ENCODE measurements at places on chromosomes 1 and 21.

- DNase-seq: no peak
These were observed 67.1 kb downstream of the RWDD3 start for GRCh38 chr1:95301091-95301490.

DNA sequence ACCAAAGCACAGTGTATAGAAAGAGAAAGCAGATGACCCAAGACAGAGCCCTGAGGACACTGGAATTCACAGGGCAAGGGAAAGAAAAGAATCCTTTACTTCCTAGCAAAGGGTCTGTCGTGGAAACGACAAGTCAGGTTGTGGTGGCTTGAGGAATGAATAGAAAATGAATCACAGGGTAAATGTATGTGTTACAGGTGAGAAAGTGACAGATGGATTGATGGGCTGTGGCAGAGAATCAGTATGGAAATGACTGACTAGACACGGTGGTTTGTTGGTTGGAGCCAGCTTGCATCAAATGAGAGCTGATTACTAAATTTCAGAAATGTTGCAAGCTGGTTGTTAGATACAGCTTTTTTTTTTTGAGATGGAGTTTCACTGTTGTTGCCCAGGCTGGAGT is 46.9 kb downstream of the PTP4A2 start:
- DNase-seq: no peak

DNA sequence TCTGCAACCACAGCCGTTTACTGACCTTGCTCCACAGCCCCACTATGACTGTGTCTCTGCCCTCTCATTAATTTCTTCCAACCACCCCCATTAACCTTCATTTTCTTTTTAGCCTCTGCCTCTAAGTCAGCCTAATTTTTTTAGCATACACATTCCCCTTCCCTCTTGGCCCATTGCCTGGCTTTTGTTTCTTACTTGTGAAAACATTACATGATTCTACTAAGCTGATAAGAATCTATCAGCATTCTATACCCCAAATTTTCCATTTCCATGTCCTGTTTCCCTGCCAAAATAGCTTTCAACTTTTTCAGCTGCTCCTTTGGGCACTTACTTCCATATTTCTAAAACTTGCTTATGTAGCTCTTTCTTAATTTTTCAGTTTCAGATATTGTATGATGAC is 79.8 kb downstream of the PCP4 start:
- DNase-seq: no peak

DNA sequence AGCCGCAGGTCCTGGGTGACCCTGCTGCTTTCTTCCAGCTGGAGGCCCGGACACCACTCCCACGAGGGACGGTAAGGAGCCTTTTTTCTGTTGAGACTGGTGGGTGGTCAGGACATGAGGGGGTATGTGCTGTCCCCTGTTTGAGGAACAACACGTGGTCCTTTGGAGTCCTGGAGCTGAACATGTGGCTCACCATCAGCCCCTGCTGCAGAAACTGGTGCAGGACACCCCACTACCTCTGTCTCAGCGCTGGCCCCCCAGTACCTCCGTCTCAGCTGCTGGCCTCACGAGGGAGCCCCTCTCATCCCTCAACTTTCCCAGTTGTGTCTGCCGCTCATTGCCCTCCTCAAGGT is 34.7 kb downstream of the SLC19A1 start:
- no peak for DNase-seq

- DNase-seq: no peak
These were observed 17.3 kb downstream of the PDPN start for GRCh38 chr1:13600762-13601453.

DNA sequence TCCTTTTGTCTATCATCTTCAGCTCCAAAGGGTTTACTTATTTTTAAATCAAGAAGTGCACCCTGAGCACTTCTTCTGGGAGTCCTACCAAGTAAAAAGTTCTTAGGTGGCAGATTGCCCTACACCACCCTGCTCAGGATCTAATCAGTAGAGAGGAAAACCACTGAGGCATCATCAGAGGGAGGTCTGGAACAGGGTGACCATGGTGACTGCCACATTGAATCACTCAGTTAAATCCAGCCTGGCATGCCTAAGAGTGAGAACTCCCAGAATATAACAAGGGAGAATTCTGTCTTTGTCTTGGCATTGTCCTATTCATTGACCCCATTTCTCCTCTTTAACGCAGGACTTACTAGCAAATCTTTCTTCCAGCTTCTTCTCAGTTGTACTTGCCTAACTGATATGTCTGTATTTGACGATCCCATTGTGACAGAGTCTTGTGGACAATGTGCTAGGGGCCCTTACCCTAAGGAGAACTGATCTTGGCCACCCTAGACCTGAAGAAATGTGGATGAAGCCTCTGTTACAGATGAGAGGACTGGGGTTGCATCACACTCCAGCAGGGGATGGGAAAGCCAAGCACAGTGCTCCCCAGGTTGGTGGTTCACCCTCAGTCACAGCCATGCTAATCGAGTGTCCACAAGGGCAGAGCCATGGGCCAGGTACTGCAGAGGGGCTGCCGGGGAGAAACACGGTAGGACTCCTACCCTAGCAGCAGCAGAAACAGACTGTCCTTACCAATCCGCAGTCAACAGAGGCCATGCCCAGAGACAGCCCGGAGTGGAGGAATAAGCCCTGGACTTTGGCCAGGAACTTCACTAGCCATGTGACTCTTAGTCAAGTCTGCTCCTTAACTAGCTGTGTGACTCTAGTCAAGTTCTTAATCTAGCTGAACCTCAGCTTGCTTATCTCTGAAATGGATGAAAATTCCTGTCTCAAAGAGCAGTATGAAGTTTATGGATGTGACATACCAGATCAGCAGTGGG is 15.4 kb downstream of the PKP1 start:
- DNase-seq: no peak

DNA sequence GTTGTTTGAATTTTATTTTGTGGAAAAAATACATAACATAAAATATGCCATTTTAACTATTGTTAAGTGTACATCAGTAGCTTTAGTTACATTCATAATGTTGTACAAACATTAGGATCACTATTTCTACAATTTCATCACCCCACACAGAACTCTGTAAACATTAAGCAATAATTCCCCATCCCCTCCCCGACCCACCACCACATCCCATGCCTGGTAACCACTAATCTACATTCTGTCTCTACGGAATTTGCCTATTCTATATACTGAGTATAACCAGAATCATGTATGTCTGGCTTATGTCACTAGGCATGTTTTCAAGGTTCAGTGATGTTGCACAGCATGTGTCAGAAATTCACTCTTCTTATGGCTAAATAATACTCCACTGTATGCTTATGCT is 47.7 kb downstream of the CDC42BPA start:
- no peak for DNase-seq

DNA sequence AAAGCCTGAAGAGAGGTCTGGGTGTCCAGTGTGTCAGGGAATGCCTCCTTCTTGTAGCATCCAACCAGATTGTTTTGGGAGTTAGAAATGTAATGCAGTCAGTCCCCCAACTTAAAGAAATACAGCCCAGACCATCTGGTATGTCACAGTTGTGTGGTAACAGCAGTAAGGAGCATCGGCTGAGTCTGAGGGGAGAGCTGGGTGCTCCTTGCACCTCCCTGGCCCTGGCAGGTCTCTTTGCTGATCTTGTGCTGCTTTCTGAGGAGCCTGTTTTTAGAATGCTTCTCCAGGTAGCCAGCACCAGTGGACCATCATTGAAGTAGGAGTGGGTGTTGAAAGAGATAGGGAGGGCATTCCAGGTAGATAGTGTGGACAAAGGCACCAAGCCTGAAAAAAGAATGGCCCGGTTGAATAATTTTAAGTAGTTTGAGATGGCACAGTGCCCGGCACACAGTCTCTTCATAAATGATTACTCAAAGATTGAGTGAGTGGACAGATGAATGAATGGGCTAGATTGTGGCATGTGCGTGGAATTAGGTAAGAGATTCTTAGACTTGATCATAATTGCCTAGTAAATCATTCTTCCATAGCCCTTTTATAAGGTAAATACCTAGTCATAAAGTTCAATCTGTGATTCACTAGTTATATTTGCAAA is 46.5 kb downstream of the LAMC1 start:
- DNase-seq: no peak

DNA sequence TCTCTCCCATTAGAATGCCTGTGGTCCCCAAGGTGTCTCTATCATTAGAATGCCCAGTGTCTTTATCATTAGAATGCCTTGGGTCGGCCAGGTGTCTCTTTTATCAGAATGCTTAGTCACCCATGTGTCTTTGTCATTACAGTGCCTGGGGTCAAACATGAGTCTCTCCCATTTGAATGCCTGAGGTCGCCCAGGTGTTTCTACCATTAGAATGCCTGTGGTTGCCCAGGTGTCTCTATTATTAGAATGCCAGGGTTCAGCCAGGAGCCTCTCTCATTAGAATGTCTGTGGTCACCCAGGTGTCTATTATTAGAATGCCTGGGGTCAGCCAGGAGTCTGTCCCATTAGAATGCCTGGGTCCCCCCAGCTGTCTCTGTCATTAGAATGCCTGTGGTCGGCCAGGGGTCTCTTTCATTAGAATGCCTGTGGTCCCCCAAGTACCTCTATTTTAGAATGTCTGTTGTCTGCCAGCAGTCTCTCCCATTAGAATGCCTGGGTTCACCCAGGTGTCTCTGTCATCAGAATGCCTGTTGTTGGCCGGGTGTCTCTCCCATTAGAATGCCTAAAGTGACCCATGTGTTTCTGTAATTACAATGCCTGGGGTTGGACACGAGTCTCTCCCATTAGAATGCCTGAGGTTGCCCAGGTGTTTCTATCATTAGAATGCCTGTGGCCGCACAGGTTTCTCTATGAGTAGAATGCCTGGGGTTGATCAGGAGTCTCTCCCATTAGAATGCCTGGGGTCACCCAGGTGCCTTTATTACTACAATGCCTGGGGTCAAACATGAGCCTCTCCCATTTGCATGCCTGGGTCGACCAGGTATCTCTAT is 57.1 kb downstream of the RNF187 start:
- no peak for DNase-seq

DNA sequence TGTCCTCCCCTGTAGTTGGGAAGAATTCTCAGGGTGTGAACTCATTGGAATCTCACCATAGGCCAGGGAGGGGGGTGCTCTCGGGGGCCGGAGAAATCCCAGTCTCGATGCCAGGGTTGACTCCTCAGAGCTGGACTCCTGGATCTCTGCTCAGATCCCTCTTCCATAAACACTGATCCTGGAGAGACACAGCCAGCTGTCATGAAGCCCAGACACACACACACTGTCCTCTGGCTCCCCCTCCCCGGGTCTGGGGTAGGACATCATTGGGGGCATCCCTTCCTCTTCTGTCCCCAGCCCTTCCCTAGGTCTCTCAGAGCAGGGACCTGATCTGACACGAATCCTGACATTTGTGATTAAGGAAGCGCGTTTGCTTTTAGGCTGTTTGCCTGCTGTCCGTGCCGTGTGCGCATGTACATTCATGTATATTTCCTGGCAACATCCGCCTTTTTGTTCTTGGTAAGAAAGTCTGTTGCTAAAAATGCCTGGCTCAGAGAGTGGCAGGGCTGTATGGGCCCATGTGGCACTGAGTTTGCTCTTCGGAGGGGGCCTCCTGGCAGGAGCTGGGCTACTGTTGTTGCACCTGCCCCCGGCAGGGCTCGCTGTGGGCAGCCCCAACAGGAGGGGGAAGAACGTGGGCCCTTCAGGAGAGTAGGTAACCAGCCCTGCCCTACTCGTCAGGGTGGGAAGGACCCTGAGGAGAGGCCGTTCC is 45.4 kb upstream of the SELENON start:
- DNase-seq: no peak

GRCh38 chr1:78797108-78797781 is 147.6 kb downstream of the IFI44 start:
- DNase-seq: no peak

DNA sequence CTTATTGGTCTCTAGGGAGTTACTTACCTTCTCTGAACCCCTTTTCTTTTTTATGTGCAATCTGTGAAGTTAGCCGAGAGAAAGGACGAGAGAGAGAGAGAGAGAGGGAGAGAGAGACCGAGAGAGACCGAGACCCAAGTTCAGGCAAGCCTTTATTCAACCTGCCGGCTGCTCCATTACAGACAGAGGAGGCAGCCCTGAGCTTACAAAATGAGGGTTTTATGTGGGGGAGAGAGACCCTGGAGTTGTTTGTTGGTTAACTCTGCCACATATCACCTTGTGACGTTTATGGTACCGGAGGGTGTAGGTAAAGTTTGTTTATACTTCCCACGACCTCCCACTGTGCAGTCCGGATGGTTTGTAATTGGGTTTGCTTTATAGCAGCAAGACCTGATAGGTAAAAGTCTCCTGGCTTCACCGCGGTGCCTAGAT is 1.5 kb upstream of the MCOLN3 start:
- DNase-seq: no peak

DNA sequence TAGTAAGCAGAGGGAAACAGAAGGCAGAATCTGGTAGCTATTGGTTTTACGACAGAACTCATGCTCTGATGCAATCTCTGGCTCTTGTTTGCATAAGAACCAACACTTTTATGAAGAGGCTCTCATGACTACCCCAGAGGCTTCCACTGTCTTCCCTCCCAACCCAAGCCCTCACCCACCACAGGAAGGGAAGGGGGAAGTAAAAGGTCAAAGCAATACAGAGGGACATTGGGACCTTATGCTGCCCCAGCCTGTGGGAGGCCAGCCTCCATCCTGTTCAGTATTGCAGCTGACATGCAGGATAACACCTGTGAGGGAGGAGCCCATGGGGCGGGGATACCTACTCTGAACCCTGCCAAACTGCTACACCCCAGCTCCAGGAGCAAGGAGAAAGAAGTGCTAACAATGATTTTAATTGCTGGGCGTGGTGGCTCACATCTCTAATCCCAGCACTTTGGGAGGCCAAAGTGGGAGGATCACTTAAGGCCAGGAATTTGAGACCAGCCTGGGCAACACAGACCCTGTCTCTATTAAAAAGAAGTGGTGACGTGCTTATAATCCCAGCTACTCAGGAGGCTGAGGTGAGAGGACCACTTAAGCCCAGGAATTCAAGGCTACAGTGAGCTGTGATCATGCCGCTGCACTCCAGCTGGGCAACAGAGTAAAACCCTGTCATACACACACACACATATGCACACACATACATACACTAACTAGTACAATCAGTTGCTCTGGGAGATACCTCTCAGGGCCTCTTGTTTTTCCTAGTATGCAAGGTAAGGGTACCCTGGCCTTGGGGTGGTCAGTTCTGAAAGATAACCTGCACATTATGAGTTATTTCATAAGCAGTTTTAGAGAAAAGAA is 9.5 kb downstream of the MR1 start:
- DNase-seq: no peak

- DNase-seq: no peak
These were observed 142.8 kb downstream of the HUNK start for GRCh38 chr21:32015461-32016139.

GRCh38 chr1:145926686-145927062 is 610 bp downstream of the RBM8A start:
- no peak for DNase-seq

DNA sequence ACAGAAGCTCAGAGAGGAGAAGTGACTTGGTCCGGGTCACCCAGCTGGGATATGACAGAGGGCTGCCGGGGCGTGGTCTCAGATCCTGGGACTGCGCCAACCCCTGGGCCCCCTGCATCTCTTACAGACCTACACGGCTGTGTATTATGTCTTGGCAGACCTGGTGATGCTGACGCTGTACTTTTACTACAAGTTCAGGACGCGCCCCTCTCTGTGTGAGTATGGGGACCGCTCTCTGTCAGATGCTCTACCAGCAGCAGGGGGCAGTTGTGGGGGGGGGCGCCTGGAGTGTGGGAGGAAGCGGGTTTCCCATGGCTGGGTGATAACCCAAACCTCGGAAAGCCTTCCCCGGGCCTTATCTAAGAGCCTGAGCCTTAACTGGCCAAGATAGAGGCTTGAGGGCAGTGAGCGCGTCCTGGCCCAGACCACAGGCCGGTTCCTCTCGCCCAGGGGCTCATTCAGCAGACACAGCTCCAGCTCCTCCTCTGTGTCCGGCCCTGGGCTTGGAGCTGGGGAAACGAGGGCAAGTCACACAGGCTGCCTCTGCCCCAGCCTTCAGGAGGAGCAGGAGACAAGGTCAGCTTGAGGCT is 13.3 kb downstream of the SLC66A1 start:
- DNase-seq: no peak
